ENCODE measurements at places on chromosomes 4 and X.
A peak's percentile ranks its signal among the peaks of the same experiment; 100 is the strongest.

GRCh38 chr4:174423257-174423944, 98.9 kb downstream of the HPGD start:
- peak; percentile 79 for DNase-seq

DNA sequence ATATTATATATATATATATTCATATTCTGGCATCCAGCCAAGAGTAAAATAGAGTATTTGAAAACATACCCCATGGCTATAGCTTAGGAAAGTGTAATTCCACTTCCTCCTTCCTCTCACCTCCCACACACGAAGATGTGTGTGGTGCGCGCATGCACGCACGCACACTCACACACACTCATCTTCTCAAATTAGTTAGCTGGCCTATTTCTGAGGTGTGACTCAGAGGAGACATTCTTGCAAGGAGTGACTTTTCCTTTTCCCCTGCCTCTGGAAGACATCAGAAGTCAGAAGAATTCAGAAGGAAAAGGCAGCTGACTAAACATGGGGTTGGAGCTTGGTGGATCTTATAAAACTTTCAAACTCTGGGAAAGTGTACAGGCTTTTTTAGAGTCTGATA, 8.8 kb downstream of the ENPEP start:
- DNase-seq: peak; percentile 81

DNA sequence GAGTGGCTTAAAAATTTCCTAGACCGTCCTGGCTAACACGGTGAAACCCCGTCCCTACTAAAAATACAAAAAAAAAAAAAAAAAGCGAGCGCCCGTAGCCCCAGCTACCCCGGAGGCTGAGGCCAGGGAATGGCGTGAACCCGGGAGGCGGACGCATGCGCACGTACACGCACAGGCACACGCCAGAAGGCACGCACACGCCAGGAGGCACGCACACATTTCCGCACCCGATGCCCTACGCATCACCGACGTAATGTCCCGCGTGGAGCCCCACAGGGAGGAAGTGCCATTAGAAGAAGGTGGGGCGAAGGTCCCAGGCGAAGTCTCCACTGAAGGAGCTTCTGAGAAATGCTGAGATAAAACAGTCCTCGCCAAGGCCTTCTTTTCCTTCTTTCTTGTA, 41.4 kb downstream of the NLGN4X start:
- no peak for DNase-seq

- DNase-seq: peak; percentile 42
These were observed 21.0 kb upstream of the ETNPPL start for GRCh38 chr4:108783665-108784463.

GRCh38 chr4:16694173-16694883, 204.1 kb downstream of the LDB2 start:
- no peak for DNase-seq
